ENCODE measurements at places on chromosomes 5 and 9.

DNA sequence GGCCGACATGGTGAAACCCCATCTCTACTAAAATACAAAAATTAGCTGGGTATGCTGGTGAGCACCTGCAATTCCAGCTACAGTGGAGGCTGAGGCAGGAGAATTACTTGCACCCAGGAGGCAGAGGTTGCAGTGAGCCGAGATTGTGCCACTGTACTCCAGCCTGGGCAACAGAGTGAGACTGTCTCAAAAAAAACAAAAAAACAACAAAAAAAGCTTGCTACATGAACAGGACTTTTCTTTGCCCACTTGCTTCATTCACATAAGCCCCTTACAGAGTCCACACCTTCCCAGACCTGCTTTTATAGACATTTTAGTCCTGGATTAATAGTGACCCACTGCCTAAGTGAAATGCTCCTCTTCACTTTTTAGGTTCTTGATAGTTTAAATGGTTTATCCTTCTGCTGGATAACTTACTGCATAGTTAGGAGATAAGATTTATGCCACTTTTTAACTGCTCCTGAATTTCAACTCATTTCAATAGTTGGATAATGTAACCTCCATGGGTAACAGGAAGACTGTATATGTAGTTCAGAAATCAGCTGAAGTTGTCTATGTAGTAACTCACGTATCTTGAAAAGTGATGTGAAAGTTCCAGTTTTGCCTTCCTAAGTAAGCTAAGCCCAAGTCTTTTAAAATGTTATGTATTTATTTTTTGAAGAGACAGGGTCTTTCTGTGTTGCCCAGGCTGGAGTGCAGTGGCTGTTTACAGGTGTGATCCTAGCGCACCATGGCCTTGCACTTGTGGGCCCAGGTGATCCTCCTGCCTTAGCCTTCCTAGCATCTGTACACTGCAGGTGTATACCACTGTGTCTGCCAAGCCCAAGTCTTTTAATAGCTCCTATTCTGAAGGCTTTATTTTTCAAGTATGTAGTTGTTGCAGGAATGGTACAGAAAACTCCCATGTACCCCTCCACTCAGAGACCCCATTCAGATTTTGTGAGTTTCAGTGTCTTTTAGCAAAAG, 19.7 kb downstream of the SUB1 start:
- DNase-seq = no peak

DNA sequence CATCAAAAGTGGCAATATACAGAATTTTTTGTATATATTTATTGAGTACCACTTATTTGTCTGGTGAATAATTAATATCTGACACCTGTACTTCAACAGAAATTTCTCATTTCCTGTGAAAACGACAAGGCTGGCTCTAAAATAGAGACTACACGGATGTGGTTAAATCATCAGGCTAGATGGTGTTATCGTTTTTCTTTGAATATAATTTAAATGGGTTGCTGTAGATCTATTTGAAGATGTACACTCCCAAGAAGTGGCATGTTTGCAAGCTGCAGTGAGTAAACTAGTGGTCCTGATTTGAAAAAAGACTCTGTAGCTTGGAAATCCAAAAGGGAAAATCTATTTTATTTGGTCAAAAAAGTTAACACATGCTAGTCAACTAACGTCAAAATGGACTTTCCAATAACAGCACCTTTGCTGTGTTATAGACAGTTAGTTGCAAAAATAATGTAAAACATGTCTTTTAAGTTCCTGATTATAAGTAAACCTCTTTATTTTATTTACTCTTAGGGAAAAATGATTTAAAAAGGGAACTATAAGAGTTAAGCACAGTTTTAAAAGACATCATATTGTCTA, 13.8 kb downstream of the ST8SIA4 start:
- DNase-seq = no peak

DNA sequence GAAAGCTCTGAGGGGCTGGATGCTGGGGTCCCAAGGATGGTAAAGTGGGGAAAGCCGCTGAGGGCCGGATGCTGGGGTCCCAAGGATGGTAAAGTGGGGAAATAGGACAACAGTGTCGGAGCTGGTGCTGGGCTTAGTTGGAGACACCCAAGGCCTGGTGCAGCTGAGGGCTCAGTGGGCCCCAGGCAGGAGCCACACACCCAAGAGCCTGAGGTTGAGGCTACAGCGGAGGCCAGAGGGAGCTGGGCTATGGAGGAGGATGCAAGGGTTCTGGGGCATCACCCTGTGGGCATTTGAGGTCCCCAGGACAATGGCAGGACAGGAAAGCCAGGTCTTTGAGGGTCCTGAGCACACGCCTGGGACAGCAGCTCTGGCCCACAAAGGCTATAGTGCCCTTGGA, 19.1 kb upstream of the SLC9A3 start:
- no peak for DNase-seq

GRCh38 chr9:34517185-34517584, 5.6 kb downstream of the ENHO start:
- DNase-seq = no peak

GRCh38 chr9:91744114-91744513, 205.9 kb downstream of the ROR2 start:
- DNase-seq = no peak

GRCh38 chr9:81851340-81851739, 76.9 kb upstream of the SPATA31D4 start:
- DNase-seq = no peak

DNA sequence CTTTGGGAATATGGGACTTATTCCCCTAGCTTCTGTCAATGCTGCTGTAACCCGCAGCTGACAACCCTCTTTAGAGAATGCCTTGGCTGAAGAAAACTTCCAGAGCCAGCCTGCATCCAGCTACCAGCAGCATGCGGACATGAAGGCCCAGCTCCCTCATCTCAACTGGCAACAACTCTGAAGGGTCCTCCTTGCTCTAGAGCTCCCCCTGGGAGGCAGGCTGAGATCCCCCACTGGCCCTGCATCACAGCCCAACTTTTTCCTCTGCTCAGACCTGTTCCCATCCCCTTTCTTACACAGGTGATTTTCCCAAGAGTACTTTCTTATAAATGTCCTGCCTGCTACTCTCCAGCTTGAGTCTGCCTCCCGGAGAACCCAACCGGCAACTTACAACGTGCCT, 18.7 kb upstream of the WNT8A start:
- peak; percentile 53 for DNase-seq

- no peak for DNase-seq
These were observed 159.3 kb downstream of the DMAC1 start for GRCh38 chr9:7640231-7640630.

GRCh38 chr5:132641841-132642240, 16.1 kb upstream of the IL13 start:
- DNase-seq = no peak

- DNase-seq = no peak
These were observed 25.4 kb upstream of the RASA1 start for GRCh38 chr5:87242242-87242641.

DNA sequence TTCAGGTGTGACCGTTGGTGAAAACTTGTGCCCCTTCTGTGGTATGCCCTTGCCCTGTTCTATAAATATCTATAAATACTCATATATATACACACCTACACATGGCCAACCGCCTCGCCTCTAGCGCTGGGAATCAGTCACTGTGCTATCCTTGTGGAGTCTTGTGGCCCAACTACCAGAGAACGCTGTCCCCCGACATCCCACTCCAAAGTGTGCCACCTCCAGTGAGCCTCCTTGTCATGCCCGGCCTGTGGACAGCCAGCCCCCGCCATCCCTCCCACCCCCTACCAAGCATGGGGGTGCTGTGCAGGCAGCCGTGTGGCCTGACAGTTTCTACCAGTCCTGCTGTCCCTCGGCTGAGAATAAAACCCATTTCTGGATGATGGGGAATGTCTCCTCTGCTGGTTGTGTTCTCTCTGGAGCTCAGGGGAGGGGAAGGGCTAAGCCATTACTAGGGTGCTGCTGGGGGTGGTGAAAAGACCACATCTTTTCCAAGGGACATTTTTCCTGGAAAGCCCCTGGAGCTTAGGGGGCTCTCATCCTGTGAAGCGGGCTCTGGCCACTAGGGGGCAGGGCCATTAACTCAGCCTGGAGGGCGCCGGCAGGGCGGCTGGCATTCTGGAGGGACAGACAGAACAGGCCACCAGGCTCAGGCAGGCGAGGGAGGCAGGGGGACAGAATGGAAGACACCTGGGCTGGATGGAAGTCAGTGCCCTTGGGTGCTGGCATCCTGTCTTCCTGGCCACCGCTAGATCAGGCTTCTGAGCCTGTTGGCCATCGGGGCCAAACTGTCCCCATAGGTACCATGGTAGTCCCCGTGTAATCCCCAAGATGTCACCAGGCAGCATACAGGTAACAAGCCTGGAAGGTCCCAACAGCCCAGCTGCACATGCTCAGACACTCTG, 20.7 kb downstream of the GOLGA2 start:
- peak; percentile 82 for DNase-seq

DNA sequence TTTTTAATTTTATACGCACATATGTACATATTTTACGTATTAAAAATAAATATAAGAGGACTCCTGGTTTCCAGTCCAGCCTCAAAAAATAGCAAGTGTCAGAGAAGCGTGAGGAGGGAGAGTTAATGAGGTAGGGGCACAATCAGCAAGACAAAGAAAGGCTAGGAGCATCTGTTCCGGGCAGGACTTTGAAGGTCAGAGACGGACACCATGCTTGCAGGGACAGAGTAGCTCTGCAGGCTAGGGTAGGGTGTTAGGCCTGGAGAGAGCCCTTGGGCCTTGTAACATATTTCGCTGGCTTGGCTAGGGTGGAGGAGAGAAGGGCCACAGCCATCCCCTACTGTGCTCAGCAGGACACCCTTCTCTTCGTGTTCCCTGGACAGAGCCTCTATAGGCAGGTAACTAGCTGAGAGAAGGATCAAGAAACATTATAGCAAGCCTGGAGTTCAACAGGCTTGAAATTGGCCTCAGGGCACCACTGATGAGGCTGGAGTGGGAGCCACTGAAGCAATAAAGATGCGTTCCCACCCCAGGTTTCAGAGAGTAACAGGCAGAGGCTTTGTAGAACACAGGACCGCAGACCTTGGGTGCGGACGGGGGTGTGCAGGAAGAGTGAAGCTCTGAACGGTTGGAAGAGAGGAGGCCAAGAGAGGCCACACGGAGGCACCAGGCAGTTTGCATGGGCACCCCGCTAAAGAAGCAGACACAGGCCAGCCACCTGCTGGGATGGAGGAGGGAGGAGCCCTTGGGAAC, 9.7 kb upstream of the IPPK start:
- DNase-seq = no peak

DNA sequence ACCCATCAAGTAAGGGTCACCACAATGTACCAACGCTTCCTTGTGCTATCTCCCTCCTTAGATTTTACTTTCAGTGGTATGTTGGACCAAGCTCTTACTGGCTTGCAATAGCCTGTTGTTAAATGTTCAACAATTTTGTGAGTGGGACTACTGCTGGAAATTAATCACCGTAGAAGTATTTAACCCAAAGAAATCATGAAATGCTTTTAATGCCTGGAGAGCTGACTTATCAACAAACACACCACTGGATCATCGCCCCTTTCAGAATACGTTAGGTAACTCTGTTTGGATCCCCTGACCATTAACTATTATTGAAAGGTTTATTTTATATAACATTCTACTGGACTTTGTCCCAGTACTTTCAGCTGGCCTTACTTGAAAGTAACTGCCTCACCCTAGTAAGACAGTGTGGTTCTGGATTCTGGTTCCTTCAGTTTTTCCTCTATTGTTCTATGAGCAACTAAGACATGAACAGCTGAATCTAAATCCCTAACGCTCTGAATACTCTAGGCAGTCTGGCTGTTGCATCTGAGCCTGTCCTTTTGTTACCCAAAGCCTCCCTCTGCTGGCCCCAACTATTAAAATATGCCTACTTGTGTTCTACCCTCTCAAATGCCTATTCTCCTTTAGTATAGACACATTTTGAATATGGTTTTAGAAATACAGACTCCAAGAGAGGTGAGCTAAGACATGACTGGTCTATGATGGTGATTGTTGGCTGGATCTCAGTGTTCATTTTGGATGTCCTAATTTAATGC, 1203.4 kb upstream of the DMAC1 start:
- no peak for DNase-seq

GRCh38 chr5:172640822-172641358, at the start of gene NEURL1B:
TSS of gene NEURL1B (plus strand) at chr5:172641263. CDS start at chr5:172641407, 144 bp downstream.
- DNase-seq = peak; percentile 96

- DNase-seq = peak; percentile 45
These were observed 211.2 kb downstream of the NXNL2 start for GRCh38 chr9:88746029-88746742.

DNA sequence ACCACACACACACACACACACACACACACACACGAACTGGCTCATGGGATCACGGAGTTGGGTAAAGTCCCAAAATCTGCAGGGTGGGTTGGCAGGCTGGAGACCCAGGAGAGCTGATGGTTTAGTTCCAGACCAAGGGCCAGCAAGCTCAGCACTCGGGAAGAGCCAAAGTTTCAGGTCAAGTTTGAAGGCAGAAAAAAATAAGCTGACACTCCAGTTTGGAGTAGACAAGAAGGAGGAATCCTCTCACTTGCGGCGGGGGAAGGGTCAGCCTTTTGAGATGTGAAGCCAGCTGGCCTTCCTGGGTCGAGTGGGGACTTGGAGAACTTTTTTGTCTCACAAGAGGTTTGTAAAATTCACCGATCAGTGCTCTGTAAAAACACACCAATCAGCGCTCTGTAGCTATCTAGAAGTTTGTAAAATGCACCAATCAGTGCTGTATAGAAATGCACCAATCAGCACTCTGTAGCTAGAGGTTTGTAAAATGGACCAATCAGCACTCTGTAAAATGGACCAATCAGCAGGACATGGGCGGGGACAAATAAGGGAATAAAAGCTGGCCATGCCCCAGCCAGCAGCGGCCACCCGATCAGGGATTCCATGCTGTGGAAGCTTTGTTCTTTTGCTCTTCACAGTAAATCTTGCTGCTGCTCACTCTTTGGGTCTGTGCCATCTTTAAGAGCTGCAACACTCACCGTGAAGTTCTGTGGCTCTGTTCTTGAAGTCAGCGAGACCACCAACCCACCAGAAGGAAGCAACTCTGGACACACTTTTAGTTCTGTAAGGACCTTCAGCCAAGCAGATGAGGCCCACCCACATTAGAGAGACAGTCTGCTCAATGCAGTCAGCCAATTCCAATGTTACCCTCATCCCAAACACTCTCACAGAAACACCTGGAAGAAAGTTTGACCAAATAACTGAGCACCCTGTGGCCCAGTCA, 37.8 kb upstream of the UNC5A start:
- DNase-seq = no peak

DNA sequence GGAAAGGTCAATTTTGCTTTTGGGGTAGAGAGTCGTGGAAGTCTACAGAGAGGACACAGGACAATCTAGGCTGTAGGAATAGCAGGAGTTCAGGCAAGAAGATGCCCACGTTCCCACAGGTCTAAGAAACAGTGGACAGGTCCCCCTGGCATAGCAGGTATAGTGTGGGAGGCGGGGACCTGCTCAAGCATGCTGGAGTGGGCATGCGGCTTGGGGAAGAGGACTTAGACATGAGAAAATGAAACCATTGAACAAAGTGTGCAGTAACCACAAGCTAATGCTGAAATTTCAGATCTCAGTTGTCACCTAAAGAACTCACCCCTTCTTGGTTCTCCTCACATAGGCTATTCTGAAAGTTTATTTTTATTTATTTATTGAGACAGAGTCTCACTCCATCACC, 142.8 kb upstream of the EFNA5 start:
- DNase-seq = no peak

- DNase-seq = no peak
These were observed 549.0 kb upstream of the NUDT12 start for GRCh38 chr5:104111632-104112031.
